EH (cell line): ENCODE measurements at places on chromosomes 11 and 22.
A peak's percentile ranks its signal among the peaks of the same experiment; 100 is the strongest.

DNA sequence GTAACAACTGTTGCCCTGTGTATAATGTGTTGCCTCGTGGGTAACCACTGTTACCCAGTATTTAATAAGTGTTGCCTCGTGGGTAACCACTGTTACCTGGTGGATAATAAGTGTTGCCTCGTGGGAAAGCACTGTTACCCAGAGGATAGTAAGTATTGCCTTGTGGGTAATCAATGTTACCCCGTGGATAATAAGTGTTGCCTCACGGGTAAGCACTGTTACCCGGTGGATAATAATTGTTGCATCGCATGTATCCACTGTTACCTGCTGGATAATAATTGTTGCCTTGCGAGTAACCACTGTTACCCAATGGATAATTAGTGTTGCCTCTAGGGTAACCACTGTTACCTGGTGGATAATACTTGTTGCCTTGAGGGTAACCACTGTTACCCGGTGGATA lies 17.1 kb upstream of the NXPE4 start:
- no peak for DNase-seq

GRCh38 chr22:30606455-30607299 lies at the start of gene TCN2:
TCN2 (plus strand) TSS chr22:30607174; CDS start chr22:30607332, 158 bp downstream.
- DNase-seq = peak; percentile 84

DNA sequence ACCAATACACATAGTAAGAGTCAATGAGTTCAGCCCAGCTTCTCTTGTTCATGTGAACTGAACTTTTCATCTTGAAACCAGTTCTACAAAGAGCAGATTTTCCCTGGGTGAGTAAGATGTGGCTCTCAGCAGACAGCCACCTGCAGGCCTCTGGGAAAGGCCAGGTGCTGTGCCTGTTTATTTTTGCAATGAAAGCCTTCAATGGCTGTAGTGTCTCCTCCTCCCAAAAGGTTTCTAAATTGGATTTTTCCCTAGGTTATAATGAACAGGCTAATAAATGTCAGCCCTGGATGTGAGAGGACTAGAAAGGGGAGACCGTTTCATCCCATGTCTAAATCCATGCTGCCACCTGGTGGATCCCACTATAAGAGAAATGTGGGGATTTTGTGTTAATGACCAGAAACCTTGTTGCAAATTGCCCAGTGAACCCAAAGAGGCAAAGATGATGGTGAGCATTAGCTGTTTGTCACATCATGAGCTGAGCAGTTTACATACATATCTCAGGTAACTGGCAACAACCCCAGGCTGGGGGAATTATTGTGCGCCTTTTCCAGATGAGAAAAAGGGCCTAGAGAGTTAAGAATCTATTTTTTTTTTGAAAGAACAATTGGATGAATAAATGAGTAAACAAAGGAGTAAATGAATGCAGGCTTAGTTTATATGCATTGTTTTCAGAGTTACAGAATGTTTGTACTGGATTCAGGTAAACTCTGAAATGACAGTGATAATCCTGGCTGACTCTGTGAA lies 12.7 kb downstream of the C11orf91 start:
- peak; percentile 82 for DNase-seq

- DNase-seq = peak; percentile 88
These were observed 35.5 kb upstream of the ST14 start for GRCh38 chr11:130124096-130124495.

DNA sequence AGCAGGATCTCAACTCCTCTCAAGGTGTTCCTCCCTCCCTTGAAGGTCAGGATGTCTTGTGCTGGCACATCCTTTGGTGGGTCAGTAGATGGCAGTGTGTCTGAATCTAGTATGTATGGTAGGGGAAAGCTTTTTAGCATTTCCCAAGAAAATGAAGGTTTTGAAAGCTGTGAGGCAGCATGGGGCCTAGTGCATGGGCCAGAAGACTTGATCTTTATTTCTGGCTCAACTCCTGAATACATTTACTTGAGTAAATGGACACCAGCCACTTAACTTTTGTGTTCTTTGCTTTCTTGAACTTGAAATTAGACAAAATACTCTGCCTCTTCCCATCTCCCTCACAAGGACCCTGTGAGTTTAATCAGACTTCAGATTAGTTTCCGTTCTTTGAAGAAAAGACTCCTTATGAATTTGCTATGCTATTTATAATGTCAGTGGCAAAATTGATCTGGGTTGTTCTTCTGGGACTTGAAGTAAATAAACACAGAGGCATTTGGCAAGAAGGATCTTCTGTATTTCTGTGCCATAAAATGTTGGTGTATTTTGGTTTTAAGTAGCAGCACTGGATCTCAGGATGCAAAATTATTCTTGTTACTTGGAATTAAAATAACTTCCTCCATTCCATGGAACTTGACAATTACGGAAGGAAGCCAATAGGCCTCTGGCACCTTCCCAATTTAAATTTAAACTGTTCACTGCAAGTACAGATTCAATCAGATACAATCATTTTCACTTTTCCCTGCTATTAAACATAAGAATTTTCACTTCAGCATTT lies 288.8 kb downstream of the CASP12 start:
- peak; percentile 54 for DNase-seq

GRCh38 chr11:125052047-125052446 lies 11.1 kb upstream of the SLC37A2 start:
- DNase-seq = no peak

- peak; percentile 69 for DNase-seq
These were observed 27.8 kb downstream of the RELT start for GRCh38 chr11:73404048-73404447.

GRCh38 chr11:128552783-128553661 lies 34.3 kb downstream of the ETS1 start:
- DNase-seq = no peak

DNA sequence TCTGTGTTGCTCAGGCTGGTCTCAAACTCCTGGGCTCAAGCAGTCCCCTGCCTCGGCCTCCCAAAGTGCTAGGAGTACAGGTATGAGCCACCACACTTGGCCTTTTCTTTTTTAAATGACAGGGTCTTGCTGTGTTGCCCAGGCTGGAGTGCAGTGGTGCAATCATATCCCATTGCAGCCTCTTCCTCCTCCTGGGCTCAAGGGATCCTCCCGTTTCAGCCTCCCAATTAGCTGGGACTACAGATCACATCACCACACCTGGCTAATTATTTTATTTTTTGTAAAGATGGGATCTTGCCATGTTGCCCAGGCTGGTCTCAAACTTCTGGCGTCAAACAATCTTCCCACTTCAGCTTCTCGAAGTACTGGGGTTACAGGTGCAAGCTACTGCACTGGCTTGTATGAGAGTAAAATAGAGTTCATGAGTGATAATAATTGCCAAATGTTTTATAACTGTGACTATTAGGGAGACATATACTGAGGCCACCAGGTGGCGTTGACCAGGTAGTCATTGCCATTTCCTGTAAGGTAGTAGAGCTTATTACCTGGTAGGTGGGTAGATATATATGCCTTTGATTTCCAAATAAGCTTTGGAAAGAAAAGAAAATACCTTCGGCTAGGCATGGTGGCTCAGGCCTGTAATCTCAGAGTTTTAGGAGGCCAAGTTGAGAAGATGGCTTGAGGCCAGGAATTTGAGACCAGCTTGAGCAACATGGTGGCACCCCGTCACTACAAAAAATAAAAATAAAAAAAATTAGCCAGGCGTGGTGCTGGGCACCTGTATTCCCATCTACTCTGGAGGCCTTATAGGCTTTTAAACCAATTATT lies 5.4 kb downstream of the FDX1 start:
- no peak for DNase-seq

DNA sequence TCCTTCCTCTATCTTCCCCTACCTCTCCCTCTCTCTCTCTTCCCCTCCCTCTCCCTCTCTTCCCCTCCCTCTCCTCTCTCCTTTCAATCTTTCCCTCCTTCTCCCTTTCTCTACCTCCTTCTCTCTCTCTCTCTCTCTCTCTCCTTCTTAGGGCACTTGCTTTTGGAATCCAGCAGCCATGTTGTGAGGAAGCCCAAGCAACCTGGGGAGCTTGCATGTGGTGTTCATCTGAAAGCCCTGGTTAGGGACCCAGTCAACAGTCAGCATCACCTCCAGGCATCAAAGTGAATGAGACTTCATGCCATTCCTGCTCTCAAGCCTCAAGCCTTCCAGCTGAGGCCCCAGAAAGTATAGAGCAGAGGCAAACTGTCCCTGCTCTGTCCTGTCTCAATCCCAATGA lies 65.6 kb upstream of the SHISAL1 start:
- no peak for DNase-seq

GRCh38 chr11:115759622-115760460 lies 255.6 kb upstream of the CADM1 start:
- DNase-seq = peak; percentile 25

DNA sequence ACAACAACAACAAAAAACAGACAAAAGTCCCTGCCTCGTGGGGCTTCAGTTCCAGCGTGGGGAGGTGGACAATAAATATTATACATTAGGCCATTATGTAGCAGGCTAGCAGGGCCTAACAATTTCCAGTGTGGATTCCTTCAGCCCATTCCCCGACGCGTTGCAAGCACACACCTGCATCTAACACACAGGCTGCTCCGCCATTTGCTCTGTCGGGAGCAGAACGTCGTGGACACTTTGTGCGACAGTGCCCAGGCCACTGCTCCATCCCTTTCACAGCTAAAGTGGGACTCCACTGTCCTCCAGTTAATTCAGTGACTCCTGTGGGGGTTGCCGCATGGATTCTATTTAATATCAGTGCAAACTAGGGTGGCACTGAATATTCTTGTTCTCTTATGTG lies 10.9 kb upstream of the FGF3 start:
- DNase-seq = no peak

DNA sequence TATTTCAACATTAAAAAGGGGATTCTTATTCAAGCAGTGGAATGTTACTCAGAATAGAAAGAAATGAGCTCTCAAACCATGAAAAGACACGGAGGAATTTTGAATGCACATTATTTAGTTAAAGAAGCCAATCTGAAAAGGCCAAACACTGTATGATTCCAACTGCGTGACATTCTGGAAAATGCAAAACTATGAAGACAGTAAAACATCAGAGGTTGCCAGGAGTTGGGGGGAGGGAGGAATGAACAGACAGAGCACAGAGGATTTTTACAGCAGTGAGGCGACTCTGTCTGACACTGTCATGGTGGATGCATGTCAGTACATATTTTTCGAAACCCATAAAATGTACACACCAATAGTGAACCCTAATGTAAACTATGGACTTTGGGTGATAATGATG lies 22.9 kb upstream of the THY1 start:
- peak; percentile 92 for DNase-seq

- peak; percentile 82 for DNase-seq
These were observed 2.5 kb upstream of the SMARCB1 start for GRCh38 chr22:23784215-23784732.

DNA sequence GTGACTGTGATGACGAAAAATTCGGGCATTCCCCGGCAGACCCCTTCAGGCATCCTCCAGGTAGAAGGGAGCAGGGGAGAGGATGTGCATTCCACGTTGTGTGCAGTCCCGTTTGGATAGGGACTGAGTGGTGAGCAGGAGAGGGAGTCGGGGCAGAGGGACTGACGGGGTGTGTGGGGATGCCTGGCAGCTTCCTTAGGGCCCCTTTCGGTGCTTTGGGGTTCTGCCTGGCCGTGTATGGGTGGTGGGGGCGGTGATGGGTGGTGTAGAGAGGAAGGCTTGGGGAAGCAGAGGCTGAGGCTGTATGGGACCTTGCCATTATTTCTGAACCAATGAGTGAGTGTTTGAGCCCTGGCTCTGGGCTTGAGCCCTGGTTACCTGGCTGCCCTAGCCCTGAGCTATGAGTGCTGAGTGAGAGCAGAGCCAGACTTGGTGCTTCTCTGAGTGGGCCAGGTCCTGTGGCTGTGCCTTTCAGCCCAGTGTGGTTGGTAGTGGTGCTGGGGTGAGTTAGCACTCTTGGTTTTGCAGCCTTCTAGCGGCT lies 914 bp downstream of the INPPL1 start:
- peak; percentile 25 for DNase-seq
